AG10803 (cell line): ENCODE measurements at places on chromosomes 5 and 9.

DNA sequence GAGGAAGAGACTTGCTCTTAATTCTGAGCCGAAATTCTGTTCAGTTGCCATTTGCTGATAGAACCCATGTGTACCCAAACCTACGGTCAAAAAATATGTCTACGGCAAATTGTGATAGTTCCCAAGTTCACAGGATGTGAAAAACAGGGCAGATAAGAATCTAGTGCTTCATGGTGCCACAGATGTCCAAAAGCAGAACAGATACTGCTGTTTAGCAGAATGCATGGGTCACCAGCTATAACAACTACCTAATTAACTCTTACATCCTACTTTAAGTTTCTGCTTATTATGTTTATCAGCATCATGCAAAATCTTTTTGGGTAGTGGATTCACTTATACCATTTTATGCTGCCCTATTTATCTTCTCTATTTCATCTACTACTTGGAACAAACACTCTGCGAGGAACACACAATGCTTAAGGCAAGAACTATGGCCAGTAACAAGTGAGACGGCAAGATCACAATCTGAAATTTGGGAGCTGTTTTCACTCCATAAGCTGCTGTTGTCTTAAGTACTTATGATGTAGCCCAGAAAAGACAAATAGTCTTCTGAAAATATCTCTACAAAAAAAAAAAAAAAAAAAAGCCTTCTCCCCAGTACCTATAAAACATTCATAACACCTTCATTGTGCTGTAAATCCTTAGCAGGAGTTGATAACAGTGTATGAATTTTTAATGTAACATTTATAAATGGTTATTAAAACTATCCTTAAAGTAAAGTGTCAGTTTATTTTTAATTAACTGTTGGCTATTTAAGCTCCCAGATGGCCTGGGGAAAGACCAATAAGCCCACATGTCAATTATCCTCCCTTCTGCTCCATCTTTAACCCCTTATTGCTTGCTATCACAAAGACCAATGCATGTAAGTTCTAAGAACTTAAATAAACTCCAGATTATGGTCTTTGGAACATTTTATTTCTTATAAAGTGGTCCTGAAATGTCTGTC is 232.3 kb downstream of the TLR4 start:
- DNase-seq: no peak

DNA sequence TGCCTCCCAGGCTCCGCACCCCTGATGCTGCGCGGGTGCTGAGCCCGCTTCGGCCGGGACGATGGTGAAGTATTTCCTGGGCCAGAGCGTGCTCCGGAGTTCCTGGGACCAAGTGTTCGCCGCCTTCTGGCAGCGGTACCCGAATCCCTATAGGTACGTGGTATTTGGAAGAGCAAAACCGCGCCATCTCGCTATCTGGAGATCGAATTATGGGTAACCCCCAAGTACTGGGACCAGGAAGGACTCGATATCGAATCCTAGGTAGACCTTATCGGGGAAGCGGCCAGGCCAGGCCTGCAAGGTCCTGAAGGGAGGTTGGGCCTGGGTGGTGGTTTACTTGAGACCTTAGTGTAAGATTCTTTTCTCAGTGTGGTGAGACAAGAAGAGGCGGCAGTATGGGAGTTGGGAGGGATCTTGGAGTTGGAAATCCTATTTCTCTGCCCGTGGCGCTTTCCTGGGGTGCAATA is 359 bp downstream of the PRELID1 start:
- DNase-seq: no peak

GRCh38 chr5:43190755-43191603 is 1.0 kb upstream of the NIM1K start:
- DNase-seq: peak; percentile 29

GRCh38 chr5:125541085-125541484 is 794.6 kb upstream of the ZNF608 start:
- no peak for DNase-seq

GRCh38 chr5:12284604-12285003 is 380.4 kb upstream of the CTNND2 start:
- no peak for DNase-seq

DNA sequence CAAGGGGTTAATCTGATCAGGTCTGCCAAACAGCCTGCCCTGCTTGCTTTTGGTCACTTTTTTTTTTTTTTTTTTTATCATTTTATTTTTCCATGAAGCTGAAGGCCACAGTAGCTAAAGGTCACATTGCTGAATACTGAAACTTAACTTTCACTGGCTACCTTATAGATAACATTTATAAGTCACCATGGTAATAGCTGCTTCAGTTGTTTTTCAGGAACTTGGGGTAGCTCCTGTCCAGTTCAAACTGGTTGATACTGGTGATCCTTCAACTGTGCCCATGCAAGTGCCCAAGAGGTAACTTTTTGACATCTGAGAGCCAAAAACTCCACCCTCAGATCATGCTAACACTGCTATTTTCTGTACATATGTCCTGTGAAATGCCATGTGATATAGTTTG is 68.3 kb upstream of the RGS7BP start:
- DNase-seq: no peak

DNA sequence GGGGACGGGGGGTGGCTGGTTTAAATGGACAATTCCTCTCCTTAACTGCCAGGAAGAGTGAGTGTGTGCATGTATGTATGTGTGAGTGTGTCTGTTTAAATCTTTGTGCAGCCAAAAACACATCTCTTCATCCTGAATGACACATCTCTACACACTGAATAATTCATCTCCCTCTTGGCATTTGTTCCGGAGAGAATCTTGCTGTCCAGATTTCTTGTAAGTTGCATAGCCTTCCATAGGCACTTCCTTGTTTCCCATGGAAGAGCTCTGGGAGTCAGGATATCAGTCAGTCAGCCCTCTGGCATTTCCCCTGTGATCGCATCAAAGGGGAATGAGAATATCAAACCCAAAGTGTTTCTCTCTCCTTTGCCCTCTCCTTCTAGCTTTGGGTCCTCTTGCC is 74.7 kb downstream of the WWC1 start:
- DNase-seq: peak; percentile 90

DNA sequence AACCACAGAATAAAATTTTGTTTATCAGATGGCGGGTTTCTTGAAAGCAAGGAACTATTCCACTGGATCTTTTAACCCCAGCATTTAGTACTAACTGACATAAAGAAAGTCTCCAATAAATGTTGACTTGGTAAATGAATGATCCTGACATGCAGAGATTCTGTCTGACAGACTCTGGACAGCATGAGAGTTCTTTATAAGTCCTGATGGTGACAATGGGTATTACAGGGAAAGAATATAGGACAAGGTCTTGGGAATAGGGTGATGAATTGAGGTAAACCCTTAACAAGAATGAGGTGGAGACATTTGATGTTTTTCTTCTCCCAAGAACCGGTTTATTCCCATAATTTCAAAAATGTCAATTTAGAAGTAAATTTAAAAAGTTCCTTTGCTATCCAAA is 453.9 kb downstream of the TUSC1 start:
- no peak for DNase-seq

DNA sequence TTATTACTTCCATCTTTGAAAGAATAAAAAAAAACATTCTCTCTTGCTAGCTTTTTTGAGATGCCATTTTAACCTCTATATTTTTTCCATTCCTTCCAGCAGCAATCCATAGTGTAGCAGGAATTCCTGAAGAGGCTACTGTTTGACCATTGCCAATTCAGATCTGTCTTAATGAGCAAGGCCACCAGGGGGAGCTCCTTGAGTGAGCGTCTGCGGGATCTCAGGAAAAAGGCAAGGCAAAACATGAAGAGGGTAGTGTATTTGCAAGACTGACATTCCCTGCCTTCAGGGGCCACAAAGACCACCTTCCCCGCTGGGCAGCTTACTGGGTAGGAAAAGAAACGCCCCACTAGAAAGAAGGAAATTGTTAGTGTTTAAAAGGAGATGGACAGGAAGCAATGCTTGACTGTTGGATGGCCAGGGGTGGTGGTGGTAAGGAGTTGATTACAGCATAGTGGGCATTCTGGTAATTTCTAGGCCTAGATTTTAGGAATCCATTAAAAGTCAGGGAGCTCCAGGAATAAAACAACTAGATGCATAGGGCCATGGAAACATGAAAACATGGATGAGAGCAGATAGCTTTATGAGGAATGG is 206.6 kb upstream of the HAPLN1 start:
- DNase-seq: peak; percentile 58

DNA sequence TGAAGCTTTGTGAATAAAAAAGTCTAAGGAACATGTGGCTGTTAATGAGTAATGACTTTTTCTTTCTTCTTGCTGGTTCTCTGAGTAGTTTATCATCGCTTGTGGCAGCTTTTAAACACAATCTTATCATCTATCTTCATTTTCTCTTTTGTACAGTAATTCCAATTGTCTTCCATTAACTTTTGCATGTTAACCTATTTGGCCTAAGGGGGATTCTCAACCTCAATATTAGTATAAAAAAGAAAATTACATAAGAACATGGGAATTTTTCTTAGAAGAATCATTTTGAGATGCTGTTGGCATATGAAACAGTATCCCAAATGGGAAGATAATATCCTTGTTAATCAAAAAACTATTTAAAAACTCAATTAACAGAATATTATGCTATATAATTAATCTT is 179.7 kb upstream of the GPR151 start:
- no peak for DNase-seq

- DNase-seq: no peak
These were observed 168.0 kb upstream of the ZNF618 start for GRCh38 chr9:113707953-113708695.

DNA sequence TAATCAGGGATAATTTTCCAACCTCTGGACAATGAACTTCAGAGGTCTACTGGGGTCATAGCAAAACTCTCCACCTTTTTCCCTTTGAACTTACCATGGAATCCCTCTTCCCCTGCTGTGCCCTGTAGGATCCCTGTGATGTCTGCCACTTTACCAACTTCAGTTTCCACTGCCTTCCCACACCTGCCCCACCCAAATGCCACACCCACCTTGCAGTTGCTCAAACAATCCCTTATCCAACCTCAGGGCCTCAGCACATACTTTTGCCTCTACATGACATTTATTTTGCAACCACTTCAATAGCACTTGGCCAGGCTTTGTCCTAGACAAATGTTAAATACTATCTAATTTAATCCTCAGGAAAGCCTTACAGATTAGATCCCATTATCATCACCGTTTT is 463.7 kb upstream of the WWC1 start:
- peak; percentile 35 for DNase-seq

GRCh38 chr5:2832394-2832793 is 80.9 kb upstream of the IRX2 start:
- DNase-seq: no peak

DNA sequence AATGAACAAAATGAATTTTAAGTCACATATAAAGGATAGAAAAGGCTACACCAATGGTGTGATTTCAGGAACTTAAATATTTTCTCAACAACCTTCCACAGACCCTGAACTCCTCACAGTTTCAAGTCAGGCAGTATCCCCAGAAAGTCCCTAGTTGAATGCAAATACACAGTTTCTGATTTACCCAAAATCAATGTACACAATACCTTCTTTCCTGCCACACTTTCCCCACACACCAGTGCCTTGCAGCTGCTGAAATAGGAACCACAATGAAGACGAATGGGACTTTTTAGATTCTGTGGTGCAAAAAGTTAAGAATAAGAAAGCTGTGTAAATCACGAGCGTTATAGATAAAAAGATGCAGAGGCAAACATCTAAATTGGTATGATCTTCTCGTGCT is 552.4 kb upstream of the MEF2C start:
- DNase-seq: no peak

- no peak for DNase-seq
These were observed 91.5 kb upstream of the CDH9 start for GRCh38 chr5:27129926-27130325.

GRCh38 chr5:180645274-180646204 is 3.9 kb downstream of the FLT4 start:
- DNase-seq: no peak

DNA sequence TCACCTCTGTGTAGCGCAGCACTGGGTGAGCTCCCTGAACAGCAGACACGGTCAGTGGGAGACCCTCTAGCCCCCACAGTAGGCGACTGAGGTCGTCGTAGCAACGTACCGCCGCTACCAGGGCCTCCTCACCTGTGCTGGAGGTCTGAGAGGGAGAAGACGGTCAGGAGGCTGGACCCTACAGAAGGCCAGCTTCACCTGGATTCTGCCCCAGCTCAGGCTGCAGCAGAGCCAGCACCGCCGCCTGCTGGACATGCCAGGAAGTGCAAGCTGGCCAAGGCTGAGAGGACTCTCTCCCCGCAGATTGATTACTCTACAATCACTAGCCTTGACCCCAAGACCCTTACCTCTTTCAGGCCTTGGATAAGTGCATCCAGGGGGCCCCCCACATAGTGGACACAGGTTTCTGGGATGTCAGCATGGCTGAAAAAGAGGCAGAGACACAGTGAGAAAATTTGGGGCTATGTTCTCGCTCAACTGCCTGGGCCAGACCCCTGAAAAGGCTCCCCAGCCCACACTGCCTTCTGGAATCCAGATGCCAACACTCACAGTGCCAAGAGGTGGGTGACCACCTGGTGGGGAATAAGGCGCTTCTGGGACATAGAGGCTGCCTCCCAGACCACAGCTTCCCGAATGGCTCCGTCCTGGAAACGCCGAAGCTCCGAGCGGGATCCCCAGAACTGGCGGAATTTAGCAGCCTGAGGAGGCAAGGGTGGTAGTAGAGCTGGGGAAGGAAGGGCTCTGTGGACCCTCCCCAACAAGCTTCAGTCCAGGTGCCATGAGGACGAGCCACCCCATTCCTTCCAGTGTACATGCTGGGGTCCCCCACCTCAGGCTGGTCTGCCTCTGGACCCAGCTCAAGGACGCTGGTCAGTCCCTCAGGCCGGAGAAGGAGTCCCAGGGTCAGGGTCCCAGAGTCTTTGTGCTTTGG is 6.9 kb downstream of the NOL6 start:
- DNase-seq: peak; percentile 24

DNA sequence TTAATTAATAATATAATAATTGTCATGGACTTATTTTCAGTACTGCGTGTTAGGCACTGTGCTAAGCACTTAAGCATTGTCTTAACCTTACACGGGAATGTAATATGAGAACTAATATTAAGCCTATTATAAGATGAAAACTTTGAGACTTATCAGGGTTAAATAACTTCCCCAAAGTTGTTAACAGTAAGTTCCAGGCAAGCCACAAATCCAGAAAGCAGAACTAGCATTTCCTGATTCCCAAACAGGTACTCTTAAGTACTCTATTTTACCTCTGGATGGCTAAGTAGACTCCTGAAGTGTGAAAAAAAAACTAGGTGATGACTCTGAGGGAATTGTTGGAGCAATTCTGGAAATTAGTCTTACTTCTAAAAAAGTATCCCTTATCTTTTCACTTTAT is 23.8 kb downstream of the GABRG2 start:
- DNase-seq: no peak
